ENCODE measurements at places on chromosomes 2 and 18.

DNA sequence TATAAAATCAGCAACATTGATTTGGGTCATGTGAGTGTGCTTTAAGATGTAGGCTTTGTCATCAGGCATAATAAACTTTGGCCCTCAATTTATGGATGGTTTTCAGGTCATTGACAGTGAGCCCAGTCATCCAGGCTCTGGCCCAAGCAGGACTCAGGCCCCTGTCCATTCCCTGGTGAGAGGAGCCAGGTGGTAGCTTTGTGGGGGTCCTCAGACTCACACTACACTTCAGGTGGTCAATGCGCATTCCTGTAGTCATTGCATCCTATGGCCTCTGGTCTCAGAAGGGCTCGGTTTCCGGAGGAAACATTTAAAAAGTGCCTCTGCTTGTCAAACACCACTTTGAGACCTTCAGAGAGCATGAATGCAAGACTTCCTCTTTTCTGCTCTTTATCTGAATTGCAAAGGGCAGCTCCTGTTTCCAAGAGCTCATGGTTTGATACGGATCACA, 20.2 kb downstream of the LGALSL start:
- no peak for DNase-seq

- DNase-seq: no peak
These were observed 88.9 kb upstream of the CYP1B1 start for GRCh38 chr2:38164881-38165280.

DNA sequence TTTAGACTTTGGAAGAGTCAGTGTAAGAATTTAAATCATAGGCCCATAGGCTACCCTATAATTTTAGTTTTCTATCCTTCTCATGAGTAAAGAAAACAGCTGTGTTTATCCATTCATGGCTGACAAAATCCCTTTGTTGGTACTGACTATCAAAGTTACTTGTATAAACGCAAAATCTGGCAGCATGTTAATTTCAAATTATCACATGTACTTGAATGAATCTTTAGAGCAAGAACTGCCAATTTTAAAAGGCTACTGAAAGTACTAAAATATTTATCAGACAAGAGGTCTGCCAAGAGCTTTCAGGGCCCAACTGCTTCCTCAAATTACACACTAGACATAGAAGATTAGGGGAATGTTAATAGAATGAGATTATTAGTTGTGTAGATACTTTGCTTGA, 66.6 kb downstream of the MYL12B start:
- DNase-seq: no peak

- DNase-seq: peak; percentile 84
These were observed 1.9 kb downstream of the CHPF start for GRCh38 chr2:219541611-219542180.

GRCh38 chr18:77020561-77020960, 112.0 kb downstream of the MBP start:
- DNase-seq: no peak

GRCh38 chr2:148875387-148876051, 492 bp downstream of the KIF5C start:
- DNase-seq: no peak

GRCh38 chr2:104378853-104379374, 475.0 kb upstream of the POU3F3 start:
- no peak for DNase-seq

GRCh38 chr18:74760436-74760835, 162.8 kb downstream of the ZNF407 start:
- DNase-seq: no peak

GRCh38 chr18:58639237-58639636, 10.3 kb upstream of the ALPK2 start:
- no peak for DNase-seq

GRCh38 chr18:45621061-45621511, 5.8 kb downstream of the SLC14A2 start:
- DNase-seq: peak; percentile 20

DNA sequence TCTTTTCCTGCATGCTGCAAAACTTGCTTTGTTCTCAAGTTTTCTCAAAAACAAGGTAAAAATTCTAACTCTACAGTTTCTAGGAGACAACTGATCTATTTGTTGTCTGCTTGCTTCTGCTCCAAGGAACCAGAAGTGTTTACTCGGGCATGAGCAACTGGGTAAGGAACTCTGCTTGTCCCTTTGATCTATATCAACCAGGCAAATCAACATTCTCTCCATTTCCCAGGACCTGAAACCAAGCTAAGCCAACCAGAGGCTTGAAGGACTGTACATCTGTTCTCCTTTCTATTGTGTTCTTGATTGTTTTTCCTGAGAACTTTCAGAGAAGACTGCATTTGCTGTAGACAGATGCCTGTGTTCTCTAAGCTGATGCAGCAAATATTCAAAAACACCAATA, 335.0 kb upstream of the KCNH7 start:
- DNase-seq: no peak

DNA sequence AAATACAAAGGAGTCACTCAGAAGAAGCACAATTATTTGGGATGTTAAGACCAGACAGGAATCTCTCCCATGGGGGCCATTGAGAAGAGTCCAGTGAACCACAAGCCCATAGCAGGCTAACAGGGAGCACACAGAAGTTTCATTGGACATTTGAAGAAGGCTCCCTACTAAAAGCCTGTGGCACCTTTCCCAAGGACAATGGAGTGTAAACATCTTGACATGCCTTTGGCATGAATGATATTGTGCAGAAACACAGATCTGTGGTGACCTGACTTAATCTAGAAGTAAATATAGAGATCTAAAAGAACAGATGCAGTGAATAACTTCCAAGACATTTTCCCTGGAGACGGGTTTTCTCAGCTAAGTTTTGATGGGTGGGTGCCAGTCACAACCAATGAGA, 221.5 kb downstream of the EPHA4 start:
- DNase-seq: no peak

DNA sequence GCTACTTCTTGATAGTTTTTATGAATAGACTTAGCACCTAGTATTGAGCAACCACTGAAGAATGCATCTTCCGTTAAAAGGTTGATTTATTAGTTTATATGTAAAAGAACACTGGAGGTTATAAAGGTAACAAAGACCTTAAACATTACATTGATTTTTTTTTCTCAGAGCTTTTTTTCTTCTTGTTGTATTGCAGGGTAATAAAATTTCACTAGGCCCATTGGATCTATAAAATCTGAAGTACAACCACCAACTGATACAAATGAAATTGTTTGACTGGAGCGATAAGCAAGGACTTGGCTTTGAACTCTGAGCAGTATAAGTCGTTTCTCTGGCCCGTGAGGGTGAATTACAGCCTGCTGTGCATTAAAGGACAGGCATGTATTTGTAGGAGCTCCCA, 344.0 kb downstream of the LRRTM1 start:
- no peak for DNase-seq

DNA sequence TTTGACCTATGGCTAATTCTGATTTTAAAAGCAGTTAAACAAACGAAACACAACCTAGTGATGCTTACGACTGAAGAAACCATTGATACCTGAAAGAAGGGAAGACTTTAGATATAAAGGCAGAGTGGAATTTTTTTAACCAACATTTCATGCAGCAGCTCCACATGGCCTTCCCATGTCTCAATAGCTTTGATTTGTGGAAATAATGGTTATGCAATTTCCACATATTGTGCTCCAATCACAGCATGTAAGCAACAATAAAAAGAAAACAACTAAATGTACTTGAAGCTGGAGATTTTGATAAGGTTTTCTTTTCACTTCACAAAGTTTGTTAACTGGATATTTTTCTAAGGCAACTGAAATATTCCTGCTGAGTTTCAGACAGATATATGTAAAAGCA, 82.0 kb upstream of the SLC39A10 start:
- DNase-seq: no peak

- DNase-seq: no peak
These were observed 641.6 kb downstream of the SUCLG1 start for GRCh38 chr2:83817511-83817910.

DNA sequence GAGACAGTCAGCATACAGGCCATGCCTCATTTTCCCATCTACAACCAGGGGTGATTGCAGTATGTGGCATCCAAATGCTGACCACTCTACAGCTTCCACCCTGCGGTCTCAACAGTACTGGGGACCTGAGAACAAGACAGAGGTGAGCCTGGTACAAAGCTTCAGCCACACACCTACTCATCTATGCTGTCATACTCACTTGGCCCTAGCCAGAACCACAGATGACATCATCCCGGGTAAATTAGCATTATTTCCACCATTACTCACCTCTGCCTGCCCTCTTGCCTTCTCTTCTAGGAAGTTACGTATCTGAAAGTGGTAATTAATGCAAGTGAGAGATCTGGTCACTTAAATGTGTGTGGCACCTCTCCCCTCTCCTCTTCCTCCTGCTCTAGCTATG, 208.2 kb upstream of the ARL4C start:
- no peak for DNase-seq

Measured in NCI-H2107 (cell line).